ENCODE measurements at places on chromosomes 2 and 18. TPM values are rescaled to one million over a fixed set of nuclear protein-coding genes. Genes with fewer than 3 reads are reported as not detected.

NEU4 gene
- 2.5 TPM for polyA plus RNA-seq

- DNase-seq: no peak
Observed at GRCh38 chr2:99864561-99865553, 277.5 kb downstream of the AFF3 start.

DNA sequence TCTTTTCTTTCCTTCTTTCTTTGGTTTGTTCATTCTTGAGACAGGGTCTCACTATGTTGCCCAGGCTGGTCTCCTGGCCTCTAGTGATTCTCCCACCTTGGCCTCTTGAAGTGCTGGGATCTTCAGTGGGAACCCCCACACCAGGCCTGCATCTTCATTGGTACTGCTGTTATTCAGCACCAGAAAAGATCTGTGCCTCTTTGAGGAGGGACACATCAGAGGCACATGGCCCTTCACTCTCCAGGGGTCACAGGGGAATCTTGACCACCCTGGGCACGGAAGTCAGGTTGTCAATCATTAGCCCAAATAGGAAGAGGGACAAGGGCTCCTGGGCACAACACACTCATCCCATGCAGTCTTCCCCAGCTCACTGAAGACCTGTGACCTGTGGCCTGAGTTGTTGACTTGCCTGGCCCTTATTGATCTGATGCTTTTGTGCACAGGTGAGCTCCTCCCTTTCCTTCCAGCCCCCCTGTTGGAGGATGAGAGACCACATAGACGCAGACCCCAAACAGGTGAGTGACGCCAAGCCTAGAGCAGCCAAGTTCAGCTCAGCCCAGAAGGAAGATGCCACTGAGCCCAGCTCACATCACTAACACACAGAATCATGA, 33.0 kb upstream of the ODC1 start:
- no peak for DNase-seq

TUBA3E gene
- polyA plus RNA-seq: not detected

- no peak for DNase-seq
Observed at GRCh38 chr2:119111115-119111975, 47.2 kb downstream of the C1QL2 start.

Measured in renal pelvis (tissue), 12 donors.